ENCODE measurements at places on chromosomes 5 and 9.

DNA sequence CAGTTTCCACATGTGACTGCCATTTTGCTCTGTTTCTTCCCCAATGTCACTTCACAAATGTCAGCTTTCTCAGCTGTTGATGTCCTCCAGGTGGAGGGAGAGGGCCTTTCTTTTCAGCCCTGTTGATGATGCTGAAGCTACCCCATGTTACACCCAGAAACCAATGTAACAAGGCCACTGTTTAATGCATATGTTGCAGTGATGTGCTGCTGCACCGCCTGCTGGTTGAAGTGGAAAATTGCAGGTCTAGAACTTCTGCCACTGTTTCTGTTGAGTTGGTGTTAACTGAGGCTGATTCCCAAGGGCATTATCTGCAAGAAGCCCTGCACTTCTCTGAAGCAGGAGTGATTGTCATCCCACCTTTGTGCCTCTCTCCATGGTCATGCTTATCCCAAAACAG is 428.4 kb downstream of the KDM4C start:
- DNase-seq = no peak

DNA sequence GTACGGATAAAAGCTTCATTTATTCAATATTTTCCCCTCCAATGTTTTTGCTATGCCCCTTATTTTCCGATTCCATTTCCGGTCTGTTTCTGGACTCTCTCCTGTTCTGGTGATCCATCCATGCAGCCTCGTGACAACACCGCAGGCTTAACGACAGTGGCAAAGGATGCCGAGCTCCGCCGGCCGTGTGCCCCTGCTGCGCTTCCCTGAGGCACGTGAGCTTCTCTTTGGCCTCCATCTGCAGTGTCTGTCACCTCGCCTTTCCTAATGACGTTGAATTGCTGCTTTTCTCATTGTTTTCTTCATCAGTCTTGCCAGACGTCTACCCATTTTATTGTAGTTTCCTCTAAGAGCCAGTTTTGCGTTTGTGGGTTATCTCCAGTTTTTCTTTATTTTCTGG is 28.7 kb downstream of the SURF6 start:
- DNase-seq = no peak

DNA sequence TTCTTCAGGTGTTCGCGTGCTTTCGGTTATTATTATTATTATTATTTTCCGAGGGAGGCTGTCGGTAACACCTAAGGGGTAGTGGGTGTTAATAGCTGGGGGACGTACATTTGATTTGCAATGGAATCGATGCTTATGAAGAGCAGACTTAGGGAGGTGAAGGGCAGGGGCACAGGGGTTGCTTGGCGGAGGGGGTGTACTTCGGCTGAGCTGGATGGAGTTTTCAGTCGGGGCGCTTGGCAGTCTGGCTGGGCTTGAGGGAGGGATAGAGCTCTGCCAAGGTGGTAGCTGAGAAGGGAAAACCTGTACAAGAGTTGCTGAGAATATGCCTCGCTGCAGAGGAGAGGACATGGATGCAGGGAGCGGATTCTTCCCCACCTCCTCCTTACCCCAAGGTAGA is 617 bp upstream of the PTPRD start:
- no peak for DNase-seq

DNA sequence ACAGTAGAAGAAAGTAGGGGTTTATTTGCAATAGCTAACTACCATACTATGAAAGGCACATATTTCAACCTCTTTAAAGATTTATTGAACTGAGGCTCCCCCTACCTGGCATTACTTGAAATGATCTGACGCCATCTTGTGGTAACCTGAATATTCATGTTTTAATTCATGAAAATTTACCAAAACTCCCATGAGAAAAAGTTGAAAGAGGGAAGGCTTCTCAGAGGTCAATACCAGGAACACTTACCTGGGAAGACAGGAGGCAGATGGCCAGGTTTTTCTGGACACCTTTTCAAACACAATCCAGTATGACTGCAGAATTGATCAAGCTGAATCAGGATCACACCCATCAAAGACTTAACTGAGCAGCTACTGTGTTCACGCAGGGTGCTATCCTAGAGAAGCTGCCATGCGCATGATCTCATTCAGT is 9.4 kb downstream of the PRELID2 start:
- DNase-seq = no peak

- DNase-seq = no peak
Measured at GRCh38 chr5:107129051-107129450, 541.7 kb downstream of the EFNA5 start.

All from effector memory CD4-positive, alpha-beta T cell (primary cell).